ENCODE measurements at places on chromosomes 3 and 15.

DNA sequence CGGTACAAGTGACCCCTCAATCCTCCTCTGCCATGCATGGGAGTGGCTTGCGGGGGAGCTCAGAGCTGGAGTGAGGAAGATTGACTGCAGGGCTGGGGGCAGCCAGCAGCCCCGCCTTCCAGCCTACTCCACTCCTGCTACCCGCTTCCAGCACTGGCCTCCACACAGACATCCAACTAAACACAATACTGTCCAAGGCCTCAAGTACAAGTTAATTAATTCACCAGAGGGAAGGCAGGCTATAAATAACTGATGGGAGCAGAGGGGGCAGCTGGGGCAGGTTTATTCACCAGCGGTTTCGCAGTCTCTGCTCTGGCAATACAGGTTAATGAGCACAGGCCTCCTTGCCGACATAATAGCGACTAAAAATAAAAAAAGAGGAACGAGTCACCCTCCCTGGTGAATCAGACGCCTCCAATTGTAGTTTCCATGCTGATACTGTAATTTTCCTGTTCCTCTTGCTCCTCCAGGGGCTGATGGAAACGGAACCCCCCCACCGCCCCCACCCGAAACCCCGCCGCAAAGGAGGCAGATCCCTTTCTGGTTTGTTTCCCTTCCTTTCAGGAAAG lies 166.4 kb upstream of the TLE3 start:
- no peak for DNase-seq

DNA sequence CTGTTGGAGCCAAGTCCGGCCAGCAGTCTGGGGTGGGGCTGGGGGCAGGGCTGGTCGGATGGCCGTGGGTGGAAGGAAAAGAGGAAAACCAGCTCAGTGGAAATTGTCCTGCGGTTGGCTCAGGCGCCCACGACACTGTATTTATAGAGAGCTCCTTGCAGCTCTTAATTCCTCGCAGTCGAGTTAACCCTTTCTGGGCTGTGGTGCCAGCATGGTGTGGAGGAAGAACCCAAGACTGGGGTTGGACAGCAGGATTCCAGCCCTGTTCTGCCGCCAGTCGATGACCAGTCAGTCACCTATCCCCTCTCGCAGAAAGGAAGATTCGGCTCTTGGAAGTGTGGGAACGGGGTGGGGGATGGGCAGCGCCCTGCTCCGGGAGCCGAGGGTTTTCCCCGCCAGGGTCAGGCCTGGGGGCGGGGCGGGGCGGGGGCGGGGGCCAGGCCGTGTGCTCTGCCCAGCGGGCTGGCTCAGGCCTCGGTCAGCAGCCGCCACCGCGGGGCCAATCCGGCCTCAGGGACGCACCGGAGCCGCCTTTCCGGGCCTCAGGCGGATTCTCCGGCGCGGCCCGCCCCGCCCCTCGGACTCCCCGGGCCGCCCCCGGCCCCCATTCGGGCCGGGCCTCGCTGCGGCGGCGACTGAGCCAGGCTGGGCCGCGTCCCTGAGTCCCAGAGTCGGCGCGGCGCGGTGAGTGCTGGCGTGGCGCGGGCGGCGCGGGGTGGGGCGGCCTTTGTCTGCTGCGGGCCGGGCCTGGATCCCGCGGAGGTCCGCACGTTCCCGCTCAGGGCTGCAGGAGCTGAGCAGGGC lies at the start of gene CD276:
Gene CD276 (plus strand): TSS at position 607 of the 804 bp plus-strand sequence. CDS start 15,257 bp downstream, outside the sequence.
- DNase-seq, result no peak

DNA sequence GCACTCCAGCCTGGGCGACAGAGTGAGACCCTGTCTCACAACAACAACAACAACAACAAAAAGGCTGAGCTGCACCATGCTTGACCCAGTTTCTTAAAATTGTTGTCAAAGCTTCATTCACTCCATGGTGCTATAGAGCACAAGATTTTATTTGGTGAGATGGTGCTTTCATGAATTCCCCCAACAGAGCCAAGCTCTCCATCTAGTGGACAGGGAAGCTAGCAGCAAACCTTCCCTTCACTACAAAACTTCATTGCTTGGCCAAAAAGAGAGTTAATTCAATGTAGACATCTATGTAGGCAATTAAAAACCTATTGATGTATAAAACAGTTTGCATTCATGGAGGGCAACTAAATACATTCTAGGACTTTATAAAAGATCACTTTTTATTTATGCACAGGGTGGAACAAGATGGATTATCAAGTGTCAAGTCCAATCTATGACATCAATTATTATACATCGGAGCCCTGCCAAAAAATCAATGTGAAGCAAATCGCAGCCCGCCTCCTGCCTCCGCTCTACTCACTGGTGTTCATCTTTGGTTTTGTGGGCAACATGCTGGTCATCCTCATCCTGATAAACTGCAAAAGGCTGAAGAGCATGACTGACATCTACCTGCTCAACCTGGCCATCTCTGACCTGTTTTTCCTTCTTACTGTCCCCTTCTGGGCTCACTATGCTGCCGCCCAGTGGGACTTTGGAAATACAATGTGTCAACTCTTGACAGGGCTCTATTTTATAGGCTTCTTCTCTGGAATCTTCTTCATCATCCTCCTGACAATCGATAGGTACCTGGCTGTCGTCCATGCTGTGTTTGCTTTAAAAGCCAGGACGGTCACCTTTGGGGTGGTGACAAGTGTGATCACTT lies 2.0 kb downstream of the CCR5 start:
- DNase-seq, result no peak

DNA sequence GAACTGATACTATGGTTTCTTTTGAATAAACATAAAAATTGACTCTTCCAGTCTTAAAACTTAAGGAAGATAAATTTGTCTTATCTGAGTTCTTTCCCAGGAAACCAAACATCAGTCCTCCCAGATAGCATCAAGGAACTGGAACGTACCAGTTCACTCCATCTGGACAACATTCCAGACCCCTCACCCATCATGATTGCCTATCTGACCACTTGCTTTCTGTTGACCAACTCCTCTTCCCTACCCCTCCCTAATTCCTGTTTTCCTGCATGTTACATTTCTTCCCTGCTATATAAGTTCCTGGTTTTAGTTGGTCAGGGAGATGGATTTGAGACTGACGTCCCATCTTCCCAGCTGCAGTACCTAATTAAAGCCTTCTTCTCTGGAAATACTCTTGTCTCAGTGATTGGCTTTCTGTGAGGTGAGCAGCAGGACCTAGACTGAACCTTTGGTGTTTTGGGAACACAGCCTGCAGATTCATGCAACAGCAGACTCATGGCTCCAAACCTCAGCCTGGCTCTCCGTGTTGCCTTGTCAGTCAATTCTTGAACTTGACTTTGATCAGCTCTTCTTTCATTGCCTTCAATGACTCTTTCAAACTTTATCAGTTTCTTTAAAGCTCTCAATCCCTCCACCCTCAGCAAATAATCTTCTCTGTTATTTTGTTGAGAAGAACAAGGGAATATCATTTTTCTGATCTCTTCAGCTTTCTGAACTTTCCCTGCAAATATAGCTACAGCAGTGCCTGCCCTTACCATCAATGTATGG lies 123.6 kb downstream of the RPL22L1 start:
- no peak for DNase-seq
